Fibroblast of skin of right biceps (primary cell): ENCODE measurements at places on chromosomes 2 and 18.

DNA sequence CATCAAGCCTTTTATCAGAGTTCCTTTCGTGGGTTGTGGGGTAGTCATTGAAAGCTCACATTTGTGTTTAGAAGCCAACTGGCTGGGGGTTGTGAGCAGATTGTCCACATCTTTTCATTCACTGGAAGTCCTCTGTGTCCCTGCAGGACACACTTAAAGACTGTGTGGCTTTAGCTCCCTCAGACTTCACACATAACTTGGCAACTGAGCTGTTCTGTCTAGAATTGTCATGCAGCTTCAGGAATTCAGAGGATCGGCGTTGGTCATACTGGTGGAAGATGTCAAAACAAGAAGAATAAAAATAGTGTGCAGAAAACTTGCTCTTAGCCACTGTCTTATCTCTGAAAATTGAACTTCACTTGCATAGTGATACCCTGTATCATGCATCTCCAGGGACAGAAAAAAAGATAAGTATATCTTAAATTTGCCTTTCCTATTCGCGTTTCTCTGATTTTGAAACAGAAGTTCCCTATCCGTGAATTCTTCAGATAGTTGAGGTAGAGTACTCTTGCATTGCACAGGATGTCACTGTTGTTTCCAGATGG is 49.6 kb downstream of the TRAPPC12 start:
- no peak for DNase-seq

GRCh38 chr2:121336528-121337294 is 51.7 kb upstream of the TFCP2L1 start:
- DNase-seq, result no peak

- DNase-seq, result peak; percentile 52
These were observed 37.2 kb downstream of the TSHZ1 start for GRCh38 chr18:75247611-75248421.

GRCh38 chr2:227456102-227456501 is 15.9 kb upstream of the AGFG1 start:
- DNase-seq, result no peak

GRCh38 chr2:173452416-173452815 is 97.7 kb downstream of the CDCA7 start:
- no peak for DNase-seq

DNA sequence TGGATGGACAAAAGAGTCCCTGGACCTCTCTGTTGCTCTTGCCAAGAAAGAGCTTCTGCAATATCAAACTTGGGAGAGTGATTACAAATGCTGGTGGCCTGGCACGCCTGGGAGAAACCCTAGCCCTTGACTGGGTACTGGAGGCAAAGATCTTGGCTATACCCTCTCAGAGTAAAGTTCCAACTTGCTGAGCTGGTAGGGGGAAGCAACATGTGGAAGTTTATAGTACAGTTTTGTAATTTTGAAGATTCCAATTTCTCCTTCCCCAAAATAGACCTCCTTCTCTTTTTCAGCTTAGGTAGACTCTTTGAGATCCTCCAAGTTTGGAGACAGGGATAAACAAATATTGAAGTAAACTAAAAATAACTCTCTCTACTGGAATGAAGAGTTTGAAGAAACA is 645.3 kb downstream of the NR4A2 start:
- no peak for DNase-seq

- no peak for DNase-seq
These were observed 64.0 kb downstream of the PMS1 start for GRCh38 chr2:189848276-189848675.

- DNase-seq, result no peak
These were observed 753 bp upstream of the HOXD3 start for GRCh38 chr2:176156301-176156806.

DNA sequence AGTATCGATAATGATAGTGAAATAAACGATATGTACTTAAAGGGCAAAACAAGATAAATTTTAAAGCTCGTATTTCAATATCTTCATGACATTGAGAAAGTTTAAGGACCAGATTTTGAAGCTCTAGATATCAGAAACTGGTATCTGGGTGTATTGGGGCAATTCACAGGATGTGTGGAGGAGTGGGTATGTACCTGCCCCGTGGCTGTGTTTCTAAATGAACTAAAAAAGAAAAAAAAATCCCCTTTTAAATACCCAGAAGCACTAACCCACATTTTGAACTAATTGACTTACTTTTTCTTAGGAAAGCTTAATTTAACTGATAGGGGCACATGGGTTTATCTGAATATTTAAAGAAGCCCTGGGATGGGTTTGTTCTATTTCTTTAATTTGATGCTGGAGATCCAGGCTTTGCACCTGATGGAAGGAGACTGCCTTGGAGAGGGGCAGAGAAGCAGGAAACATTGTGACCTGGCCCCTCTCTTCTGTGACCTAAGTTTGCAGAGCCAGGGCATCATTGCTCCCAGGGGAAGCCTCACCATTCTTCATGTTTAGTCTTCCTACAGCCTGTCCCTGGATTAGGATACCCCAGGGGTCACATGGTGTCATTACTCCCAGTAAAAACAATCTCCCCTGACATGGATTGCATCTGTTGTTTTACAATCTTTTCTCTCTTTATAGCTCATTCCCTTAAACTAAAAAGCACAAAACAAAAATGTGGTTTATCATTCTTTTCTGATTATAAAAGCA is 7.6 kb upstream of the KCTD1 start:
- DNase-seq, result no peak

DNA sequence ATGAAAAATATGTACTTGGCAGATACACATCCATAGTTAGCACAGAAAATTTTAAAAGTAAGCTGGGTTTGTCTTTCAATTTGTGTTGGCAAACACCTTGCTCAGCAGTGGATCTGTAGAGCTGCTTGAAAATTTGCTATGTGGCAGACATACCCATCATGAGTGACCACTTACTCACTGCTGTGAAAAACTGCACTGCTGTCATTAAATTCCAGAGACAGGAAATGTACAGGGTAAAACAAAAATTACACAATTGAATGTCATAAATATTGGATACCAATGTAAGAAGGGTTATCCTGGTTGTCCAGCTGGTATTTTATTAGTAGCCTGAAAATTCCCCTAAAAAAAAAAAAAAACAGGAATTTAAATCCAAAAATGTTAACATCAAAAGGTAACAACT is 24.5 kb downstream of the NIF3L1 start:
- peak; percentile 69 for DNase-seq

- no peak for DNase-seq
These were observed 91.5 kb upstream of the MYT1L start for GRCh38 chr2:2422621-2423020.

DNA sequence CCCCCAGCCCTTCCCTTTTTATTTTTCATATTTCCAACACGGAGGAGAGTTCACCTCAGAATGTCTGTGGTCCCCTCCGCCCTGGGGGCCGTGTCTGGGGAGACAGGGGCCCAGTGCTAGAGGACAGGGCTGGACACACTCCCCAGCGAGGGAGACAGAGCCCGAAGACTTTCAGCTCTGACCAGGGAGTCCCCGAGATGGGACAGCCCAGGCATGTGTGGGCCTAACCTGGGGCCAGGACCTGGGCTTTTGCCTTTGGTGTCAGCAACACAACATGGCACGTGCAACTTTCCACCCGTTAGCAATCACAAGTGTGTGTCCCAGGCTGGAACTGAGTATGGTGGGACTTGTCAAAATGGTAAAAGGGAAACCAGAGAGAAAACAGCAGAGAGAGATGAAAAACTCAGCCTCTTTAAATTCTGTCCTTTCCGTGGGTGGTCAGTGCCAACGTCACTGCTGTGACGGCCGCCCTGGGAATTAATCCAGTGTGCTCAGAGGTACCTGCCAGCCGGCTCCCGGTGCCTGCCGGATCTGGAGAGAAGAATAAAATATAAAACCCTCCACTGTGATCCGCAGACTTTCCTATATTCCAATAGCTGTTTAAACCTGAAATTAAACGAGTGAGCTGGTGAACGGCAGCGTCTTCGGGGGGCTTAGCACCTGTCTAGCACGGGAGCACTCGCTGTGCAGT is 245.8 kb downstream of the EIPR1 start:
- no peak for DNase-seq

- peak; percentile 90 for DNase-seq
These were observed 141.9 kb downstream of the RHBDD1 start for GRCh38 chr2:226977775-226978190.

DNA sequence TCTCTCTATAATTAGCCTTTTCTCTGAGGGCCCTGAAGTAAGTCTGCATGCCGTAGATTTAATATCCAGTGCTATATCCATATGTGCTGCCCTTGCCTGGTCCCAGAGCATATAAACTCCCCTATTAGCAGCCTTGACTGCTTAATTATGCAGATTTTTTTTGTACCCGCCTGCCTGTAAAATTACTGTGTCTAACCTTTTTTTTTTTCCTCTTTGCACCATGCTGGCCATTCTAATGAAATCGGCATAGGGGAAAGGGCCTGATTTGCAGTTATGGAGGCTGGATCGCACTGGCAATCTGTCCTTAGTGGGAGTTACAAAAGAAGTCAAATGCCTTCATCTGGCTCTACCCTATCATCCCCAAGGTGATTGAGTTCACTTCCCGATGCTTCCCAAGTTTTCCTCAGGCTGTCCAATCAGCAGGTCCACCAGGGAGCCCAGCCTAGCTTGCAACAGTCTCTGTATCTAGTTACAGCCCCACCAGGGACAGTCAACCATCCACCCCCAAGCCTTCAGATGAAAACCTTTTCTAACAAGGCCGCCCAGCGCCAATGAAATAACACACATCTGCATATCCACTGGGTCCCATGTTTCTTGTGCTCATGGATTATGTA is 239.0 kb downstream of the ZNF521 start:
- DNase-seq, result no peak

DNA sequence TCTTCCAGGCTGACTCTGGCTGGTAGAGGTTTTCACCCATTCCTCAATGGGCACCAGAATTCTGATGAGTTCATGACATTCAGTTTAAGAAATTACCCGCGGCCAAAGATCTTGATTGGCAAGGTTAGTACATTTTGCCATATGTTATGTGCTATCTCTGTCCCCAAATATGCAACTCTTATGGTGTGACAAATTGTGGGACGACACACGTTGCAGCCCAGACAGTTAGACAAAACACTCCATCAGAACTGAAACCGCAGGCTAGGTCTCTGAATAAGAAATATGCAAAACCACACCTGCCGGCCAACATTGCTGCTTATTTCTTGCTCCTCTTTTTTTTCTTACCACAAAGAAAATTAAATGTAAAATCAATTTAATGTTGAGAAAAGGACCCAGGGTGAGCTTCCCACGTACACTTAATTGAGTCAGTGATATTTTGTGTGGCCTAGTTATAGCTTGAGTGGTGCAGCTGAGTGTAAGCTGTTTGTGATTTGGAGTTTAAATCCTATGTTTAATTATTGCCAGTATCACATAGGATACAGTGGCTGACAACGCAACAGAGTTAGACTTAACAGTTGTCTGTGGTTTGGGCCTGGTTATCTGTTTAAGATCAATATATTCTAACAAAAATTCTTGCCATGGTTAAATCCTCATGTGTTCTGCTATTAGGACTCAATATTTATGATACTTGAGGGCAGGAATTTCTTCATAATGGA is 35.7 kb upstream of the LTBP1 start:
- no peak for DNase-seq

- DNase-seq, result no peak
These were observed 14.0 kb upstream of the COL6A3 start for GRCh38 chr2:237427769-237428506.

- DNase-seq, result peak; percentile 71
These were observed 2.4 kb upstream of the MSGN1 start for GRCh38 chr2:17813742-17814473.

DNA sequence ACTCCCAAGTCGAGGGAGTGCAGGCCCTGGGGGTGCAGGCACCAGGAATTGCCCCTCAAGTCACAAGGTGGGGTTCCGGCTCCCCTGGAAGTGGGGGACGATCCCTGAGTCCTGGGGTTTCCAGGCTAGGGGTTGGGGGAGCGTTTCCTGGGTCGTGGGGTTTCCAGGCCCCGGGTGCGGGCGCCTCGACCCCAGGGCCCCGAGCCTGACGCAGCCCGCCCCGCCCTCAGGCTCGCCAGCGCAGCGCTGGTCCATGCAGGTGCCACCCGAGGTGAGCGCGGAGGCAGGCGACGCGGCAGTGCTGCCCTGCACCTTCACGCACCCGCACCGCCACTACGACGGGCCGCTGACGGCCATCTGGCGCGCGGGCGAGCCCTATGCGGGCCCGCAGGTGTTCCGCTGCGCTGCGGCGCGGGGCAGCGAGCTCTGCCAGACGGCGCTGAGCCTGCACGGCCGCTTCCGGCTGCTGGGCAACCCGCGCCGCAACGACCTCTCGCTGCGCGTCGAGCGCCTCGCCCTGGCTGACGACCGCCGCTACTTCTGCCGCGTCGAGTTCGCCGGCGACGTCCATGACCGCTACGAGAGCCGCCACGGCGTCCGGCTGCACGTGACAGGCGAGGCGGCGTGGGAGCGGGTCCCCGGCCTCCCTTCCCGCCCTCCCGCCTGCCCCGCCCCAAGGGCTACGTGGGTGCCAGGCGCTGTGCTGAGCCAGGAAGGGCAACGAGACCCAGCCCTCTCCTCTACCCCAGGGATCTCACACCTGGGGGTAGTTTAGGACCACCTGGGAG is 12.0 kb downstream of the SIGLEC15 start:
- peak; percentile 59 for DNase-seq

DNA sequence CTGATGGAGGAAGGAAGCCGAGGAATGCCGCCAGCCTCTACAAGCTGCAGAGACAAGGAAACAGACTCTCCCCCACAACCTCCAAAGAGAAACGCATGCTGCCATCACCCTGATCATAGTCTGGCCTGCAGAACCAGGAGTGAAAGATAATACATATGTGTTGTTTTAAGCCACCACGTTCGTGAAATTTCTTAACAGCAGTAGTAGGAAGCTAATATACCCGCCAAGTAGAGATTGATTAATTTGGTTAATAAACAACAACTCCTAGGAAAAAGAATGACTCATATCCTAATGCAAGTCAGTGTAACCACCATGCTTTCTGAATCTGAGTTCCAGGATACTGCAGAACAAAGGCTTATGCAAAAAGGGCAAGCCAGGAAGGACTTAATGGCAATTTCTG is 36.6 kb downstream of the LONRF2 start:
- DNase-seq, result peak; percentile 81

- DNase-seq, result no peak
These were observed 13.4 kb downstream of the KCNG3 start for GRCh38 chr2:42480402-42480801.

GRCh38 chr18:67550872-67551520 is 34.5 kb upstream of the DSEL start:
- DNase-seq, result no peak

DNA sequence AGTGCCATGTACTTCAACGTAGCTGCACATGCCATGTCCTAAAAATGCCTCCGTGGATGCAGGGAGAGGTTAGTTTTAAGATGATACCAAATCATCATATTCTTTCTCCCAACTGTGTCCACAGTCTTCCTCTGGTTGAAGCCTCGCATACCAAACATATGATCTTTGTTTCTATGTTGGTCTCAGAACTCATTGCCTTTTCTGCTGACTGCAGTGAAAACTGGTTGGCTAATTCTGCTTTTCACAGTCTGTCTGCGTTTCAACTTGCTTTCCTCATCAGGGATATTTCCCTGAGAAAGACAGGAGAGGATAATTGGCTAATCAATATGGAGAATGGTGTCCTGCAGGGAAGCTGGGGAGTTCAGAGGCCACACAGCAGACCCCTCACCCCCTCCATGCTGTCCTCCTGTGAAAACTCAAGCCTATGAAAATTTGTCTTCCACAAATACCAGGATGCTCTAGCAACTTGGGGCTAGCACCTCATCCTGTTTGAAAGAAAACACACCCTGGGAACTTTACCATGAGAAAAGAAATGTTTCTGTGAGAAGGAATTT is 192.2 kb upstream of the PXDN start:
- no peak for DNase-seq

GRCh38 chr18:78021196-78021595 is 771.5 kb downstream of the GALR1 start:
- DNase-seq, result no peak
